ENCODE measurements at places on chromosomes 11 and 22. TPM values are rescaled to one million over a fixed set of nuclear protein-coding genes. Genes with fewer than 3 reads are reported as not detected.

DNA sequence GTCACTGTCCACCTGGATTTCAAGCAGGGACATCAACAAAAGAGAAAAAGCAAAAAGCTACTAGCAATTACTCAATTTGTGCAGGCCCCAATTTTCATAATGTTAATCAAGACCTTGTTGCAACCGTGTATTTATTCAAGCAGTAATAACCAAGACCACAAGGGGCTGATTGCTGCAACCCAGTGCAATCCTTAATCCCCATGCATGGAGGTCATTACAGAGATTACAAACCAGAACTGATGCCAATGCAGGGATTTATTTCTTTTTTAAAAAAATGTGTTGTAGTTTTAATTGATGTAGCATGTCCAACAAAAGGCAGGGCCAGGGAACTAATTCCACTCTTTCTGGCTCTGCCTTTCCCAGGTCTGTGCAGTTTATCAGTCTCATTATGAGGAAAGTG is 18.4 kb downstream of the TECTA start:
- DNase-seq: no peak
- H3K27ac ChIP-seq: no peak overlapping the region
- no peaks in the 10 kb centered on the region for H3K36me3 ChIP-seq
- H3K4me3 ChIP-seq: no peak overlapping the region
- no peaks in the 10 kb centered on the region for H3K27me3 ChIP-seq
- no peaks in the 10 kb centered on the region for H3K4me1 ChIP-seq

GRCh38 chr11:115958089-115959000 is 454.1 kb upstream of the CADM1 start:
- H3K27me3 ChIP-seq: no peaks in the 10 kb centered on the region
- DNase-seq: no peak
- H3K4me3 ChIP-seq: no peak overlapping the region

DNA sequence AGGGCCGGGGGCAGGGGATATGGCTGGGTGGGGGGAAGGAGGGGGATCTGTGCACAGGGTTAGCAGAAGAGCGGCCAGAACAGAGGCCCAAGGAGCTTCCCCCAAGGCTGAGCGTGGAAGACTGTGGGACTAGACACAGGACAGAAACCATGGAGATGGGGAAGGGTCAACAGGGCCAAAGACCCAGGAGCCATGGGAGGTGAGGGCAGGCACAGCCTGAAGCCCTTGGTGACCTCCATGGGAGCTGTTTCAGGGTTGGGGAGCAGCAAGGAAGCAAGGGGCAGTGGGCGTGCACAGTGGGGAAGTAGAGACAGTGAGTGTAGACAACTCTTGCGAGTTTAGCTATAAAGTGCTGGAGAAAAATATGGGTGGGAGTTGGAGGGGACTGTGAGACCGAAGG is 56.6 kb downstream of the WNT11 start:
- H3K36me3 ChIP-seq: no peaks in the 10 kb centered on the region
- DNase-seq: no peak
- no peaks in the 10 kb centered on the region for H3K27me3 ChIP-seq
- H3K27ac ChIP-seq: no peak overlapping the region

GRCh38 chr11:100866453-100866852 is 179.4 kb downstream of the ARHGAP42 start:
- no peaks in the 10 kb centered on the region for H3K27me3 ChIP-seq

GRCh38 chr22:37884420-37884819 is 21.7 kb upstream of the MICALL1 start:
- H3K27me3 ChIP-seq: no peaks in the 10 kb centered on the region
- peaks cover 73% of the 10 kb centered on the region for H3K36me3 ChIP-seq
- H3K4me1 ChIP-seq: peaks cover 35% of the 10 kb centered on the region
- no peak overlapping the region for H3K4me3 ChIP-seq
- H3K27ac ChIP-seq: no peak overlapping the region

DNA sequence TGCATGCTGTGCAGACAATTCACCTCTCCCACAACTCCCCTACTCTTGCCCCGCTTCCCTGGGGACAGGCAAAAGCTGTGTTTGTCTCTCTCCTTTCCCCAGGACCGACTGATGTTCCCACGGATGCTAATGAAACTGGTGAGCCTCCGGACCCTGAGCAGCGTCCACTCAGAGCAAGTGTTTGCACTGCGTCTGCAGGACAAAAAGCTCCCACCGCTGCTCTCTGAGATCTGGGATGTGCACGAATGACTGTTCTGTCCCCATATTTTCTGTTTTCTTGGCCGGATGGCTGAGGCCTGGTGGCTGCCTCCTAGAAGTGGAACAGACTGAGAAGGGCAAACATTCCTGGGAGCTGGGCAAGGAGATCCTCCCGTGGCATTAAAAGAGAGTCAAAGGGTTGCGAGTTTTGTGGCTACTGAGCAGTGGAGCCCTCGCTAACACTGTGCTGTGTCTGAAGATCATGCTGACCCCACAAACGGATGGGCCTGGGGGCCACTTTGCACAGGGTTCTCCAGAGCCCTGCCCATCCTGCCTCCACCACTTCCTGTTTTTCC is 1.4 kb upstream of the MADD start:
- peaks cover 49% of the 10 kb centered on the region for H3K4me1 ChIP-seq
- H3K27ac ChIP-seq: peak overlapping the region; percentile 89
- no peak for DNase-seq
- peaks cover 3% of the 10 kb centered on the region for H3K36me3 ChIP-seq
- no peak overlapping the region for H3K4me3 ChIP-seq
- no peaks in the 10 kb centered on the region for H3K27me3 ChIP-seq

DNA sequence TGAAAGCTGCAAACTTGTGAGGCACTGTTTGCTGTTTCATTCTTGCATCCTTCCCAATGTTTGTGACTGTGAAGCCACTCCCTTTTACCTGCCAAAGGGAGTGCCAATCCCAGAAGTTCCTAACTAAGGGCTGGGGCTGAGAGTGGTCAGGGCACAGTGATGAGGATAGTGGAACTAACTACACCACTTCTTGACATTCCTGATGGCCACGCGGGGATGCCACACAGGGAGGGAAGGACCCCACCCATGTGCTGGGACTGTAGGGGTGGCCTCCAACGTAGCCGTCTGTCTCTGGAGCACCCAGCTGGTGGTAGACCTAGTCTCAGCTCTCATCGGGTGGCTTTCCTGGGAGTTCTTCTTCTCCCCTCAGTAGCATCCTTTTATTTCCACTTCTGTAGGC is 335.5 kb downstream of the CADM1 start:
- no peaks in the 10 kb centered on the region for H3K27me3 ChIP-seq
- H3K4me3 ChIP-seq: no peak overlapping the region
- H3K36me3 ChIP-seq: no peaks in the 10 kb centered on the region
- H3K27ac ChIP-seq: no peak overlapping the region
- no peak for DNase-seq
- H3K4me1 ChIP-seq: no peaks in the 10 kb centered on the region

DNA sequence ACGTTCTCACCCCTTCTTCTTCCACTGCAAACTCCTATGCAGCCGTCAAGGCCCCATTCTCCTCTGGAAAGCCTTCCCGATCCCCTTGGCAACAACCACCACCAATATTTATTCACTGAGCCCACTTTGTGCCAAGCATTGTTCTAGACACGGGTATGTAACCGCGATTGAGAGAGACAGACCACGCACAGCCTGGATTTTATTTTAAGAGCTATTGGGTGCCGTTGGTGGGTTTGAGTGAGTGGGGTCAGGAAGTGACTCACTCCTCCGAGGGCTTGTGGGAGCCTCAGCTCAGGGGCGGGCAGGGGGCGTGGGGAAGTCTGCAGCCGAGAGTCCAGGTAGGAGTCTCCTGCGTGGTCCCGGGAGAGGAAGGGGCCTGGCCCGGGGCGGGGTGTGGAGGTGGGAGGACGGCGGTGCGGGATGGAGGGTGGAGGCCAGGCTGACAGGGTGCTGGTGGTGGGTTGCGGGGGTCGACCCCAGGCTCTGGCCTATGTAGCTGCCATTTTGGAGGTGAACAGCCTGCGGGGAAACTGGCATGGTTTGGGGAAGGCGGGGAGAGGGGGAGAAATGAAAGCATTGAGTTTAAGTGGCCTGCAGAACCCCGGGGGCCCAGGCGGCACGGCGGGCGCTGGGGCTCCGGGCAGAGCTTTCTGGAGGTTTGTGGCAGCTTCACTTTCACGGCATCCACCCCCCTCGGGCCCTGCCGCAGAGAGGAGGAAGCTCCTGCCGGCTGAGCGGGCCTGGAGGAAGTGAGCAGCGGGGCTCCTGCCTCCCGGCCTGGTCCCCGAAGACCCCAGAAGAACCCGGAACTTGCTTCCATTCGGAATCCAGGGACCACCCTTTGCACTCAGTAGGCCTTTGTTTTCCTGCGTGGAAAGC is 547 bp downstream of the PARVG start:
- DNase-seq: peak; percentile 63
- H3K36me3 ChIP-seq: no peaks in the 10 kb centered on the region
- no peaks in the 10 kb centered on the region for H3K27me3 ChIP-seq
- H3K27ac ChIP-seq: no peak overlapping the region
- H3K4me3 ChIP-seq: no peak overlapping the region

- no peak overlapping the region for H3K27ac ChIP-seq
- no peak overlapping the region for H3K4me3 ChIP-seq
- H3K4me1 ChIP-seq: no peaks in the 10 kb centered on the region
Measured at GRCh38 chr11:95296621-95297025, 65.6 kb upstream of the SESN3 start.

TMPRSS6 gene
- total RNA-seq: not detected

- H3K4me3 ChIP-seq: no peak overlapping the region
- no peak for DNase-seq
- H3K36me3 ChIP-seq: no peaks in the 10 kb centered on the region
Measured at GRCh38 chr22:35458547-35459422, 58.8 kb downstream of the MCM5 start.

TBC1D10A gene
- 17.4 TPM for total RNA-seq

GRCh38 chr11:58805065-58805464 is 39.4 kb downstream of the GLYATL2 start:
- no peak overlapping the region for H3K27ac ChIP-seq
- H3K27me3 ChIP-seq: no peaks in the 10 kb centered on the region
- no peak overlapping the region for H3K4me3 ChIP-seq
- H3K36me3 ChIP-seq: no peaks in the 10 kb centered on the region
- DNase-seq: no peak

GRCh38 chr11:61460474-61460881 is 30.6 kb downstream of the SDHAF2 start:
- H3K4me1 ChIP-seq: no peaks in the 10 kb centered on the region
- no peak overlapping the region for H3K27ac ChIP-seq
- no peaks in the 10 kb centered on the region for H3K27me3 ChIP-seq
- DNase-seq: no peak

- H3K36me3 ChIP-seq: no peaks in the 10 kb centered on the region
- DNase-seq: no peak
- no peak overlapping the region for H3K27ac ChIP-seq
- H3K4me1 ChIP-seq: no peaks in the 10 kb centered on the region
- H3K27me3 ChIP-seq: no peaks in the 10 kb centered on the region
Measured at GRCh38 chr22:30777587-30777986, 82.9 kb downstream of the OSBP2 start.

USP2 gene
- total RNA-seq: 0.21 TPM

DNA sequence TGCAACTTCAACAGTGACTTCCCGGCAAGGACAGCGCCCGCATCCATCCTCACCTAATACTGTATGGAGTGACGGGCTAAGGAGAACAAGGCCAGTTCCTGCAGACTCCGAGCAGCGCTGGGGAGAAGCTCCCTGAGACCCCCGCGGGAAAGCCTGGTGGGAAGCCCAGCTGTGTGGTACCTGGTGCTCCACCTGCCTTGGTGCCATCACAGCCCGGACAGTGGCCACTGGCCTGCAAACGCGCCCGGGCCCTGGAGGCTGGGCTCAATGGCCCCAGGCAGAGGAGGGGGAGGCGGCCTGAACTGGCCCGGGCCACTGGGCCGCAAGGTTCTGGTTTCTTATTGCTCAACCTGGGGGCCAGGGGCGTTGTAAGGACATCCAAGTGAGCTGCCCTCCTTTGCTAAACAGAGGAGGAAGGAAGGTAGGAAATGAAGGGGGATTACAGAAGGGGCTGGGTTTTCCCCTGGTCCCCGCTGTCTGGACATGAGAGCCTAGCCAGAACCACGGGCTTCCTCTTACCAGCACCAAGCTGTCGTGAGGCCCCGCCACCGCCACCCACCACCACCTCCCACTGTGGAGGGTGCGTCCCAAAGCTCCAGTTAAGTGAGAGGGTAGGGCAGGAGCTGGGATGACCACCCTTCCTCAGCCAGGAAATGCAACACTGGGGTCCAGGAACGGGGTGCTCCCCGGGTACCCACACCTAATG is 8.5 kb upstream of the CDC42BPG start:
- no peak for DNase-seq
- no peaks in the 10 kb centered on the region for H3K27me3 ChIP-seq
- H3K4me1 ChIP-seq: peaks cover 69% of the 10 kb centered on the region
- peaks cover 51% of the 10 kb centered on the region for H3K36me3 ChIP-seq

OR2AT4 gene
- total RNA-seq: not detected

SCGB2A2 gene
- not detected for total RNA-seq

DNA sequence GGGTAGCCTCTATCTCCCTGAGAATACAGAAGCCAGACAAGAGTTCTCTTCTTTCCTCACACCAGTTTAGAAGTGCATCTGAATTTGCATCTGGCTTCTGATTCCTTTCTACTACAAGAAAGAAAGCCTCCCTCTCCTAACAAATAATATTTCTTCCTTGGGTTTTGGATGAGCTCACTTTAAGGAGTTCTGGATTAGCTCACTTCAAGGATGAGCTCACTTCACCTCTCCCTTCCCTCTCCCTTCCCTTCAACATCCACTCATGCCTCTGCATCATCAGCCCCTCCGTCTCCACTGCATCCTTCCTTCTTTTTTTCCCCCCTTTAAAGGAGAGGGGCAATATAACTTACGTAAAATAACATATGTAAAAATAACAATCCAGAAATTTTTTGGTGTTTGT is 1.6 kb upstream of the MTNR1B start:
- H3K4me3 ChIP-seq: no peak overlapping the region
- no peak for DNase-seq
- H3K27ac ChIP-seq: no peak overlapping the region
- H3K36me3 ChIP-seq: no peaks in the 10 kb centered on the region

WNT7B gene
- total RNA-seq: not detected

- no peak for DNase-seq
- no peak overlapping the region for H3K4me3 ChIP-seq
- H3K36me3 ChIP-seq: no peaks in the 10 kb centered on the region
- no peaks in the 10 kb centered on the region for H3K4me1 ChIP-seq
- no peaks in the 10 kb centered on the region for H3K27me3 ChIP-seq
Measured at GRCh38 chr11:120751550-120751949, 240.0 kb downstream of the GRIK4 start.

LUZP2 gene
- not detected for total RNA-seq

SCGB1D4 gene
- total RNA-seq: not detected

PRRG4 gene
- total RNA-seq: not detected

DNA sequence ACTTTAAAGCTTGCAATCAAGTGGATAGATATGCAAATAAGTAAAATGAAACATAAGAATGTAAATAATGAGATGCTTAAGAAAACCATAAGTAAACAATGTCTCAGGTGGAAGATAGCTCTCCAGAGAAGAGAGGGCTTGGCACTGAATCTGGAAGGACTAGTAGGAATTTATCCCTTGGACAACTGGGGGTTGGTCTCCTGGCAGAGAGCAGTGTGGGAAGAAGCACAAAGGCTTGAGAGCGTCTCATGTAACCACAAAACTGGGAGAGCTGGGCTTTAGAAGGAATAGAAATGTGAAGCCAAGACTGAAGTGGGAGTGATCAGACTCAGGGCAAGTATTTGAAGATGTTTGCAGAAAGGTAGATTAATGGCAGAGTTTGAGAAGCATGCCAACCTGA is 31.3 kb downstream of the CARD18 start:
- no peaks in the 10 kb centered on the region for H3K4me1 ChIP-seq
- no peak overlapping the region for H3K4me3 ChIP-seq
- H3K27ac ChIP-seq: no peak overlapping the region

Measured in SJSA1 (cell line).